ENCODE measurements at places on chromosomes 7 and 10.

- no peak for DNase-seq
Observed at GRCh38 chr7:75900617-75901315, 14.2 kb upstream of the POR start.

- DNase-seq = no peak
Observed at GRCh38 chr10:49281461-49281860, 17.5 kb upstream of the C10orf71 start.

GRCh38 chr7:118708741-118709140, 484.2 kb downstream of the ANKRD7 start:
- DNase-seq = no peak

DNA sequence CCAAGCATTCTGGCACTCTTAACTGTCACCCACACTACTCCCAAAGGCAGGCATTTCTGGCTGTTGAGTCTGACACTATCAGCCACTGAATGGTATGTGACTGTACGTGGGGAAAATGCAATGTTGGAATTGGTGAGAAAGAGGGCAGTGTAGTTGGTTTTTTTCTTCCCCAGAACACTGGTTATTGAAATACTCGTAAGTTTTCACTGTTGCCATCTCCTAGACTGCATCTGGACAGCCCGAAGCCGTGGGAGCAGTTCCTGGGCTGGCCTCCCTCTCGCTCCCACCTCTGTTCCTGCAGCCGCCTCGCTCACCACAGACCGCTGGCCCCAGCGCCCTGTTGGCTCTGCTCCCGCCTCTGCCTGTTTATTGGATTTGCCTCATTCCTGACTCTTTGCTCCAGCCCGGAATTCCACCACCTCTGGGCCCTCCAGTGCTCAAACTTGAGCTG, 5.7 kb downstream of the PLCE1 start:
- no peak for DNase-seq
